ENCODE measurements at places on chromosomes 1 and 21. TPM values are rescaled to one million over a fixed set of nuclear protein-coding genes. Genes with fewer than 3 reads are reported as not detected.
A peak's percentile ranks its signal among the peaks of the same experiment; 100 is the strongest.

DNA sequence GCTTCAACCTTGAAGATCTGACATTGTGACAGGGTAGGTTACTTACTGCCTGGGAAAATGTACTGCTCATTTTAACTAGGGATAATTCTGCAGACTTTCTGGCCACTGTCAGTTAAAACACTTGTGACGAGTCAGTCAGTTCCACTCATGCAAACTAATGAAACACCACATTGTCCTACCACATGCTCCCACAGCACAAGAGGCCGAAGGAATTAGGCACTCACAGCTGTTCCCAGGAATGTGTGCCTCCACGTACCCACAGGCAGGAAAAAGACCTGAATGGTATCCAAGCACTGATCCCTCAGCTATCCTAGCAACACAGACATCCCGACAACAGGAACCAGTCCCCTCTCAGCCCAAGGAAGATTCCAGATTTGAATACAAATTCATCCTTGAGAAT lies 12.3 kb downstream of the BCAR3 start:
- no peak overlapping the region for H3K27ac ChIP-seq
- no peaks in the 10 kb centered on the region for H3K36me3 ChIP-seq
- peaks cover 50% of the 10 kb centered on the region for H3K4me1 ChIP-seq
- H3K4me3 ChIP-seq = no peak overlapping the region

DNA sequence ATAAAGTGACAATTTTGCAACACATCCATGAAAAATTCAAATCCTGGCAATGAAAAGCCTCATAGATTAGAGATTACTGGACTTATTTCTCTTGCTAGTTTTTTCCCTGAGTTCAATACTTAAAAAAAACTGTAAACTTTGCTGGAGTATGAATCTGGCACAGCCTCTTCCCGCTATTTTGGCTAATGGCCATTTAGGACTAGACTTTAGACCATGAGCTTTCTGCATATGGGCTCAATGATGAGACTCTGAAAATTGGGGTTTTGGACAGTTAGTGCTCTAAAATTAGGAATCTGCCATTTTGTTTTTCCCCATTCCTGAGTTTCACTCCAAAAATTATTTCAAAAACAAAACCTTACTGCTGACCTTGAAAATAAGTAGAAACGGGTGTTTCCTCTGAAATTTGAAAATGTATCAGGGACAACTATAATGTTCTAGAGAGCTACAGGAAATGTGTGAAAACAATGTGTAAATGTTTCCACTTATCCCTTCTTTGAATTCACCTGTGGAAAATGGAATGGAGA lies 137.5 kb downstream of the HMCN1 start:
- no peaks in the 10 kb centered on the region for H3K27me3 ChIP-seq
- no peak for DNase-seq
- peaks cover 24% of the 10 kb centered on the region for H3K4me1 ChIP-seq
- peaks cover 33% of the 10 kb centered on the region for H3K36me3 ChIP-seq
- H3K27ac ChIP-seq = no peak overlapping the region

GRCh38 chr1:173440430-173440829 lies 36.7 kb upstream of the PRDX6 start:
- peaks cover 2% of the 10 kb centered on the region for H3K36me3 ChIP-seq
- peaks cover 6% of the 10 kb centered on the region for H3K4me1 ChIP-seq
- no peak overlapping the region for H3K27ac ChIP-seq
- no peak overlapping the region for H3K4me3 ChIP-seq

DNA sequence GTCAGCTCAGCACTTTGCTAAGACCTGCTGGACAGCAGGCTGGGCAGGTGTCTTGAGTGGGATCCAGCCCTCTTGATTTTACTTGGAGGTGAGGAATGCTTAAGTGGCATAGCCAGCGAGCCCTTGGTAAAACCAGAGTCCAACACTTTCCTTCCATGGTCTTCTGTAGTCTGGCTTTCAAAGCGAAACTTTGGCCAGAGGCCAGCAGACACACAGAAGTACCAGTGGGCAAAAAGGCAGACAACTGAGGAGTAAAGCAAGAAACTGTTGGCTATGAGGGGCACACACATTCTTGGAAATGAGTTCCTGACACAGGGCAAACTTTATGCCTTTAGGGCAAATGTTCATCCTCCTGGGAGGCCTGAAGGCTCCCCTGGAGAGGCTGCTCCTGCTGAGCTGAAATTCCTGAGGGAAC lies 281.0 kb upstream of the POU3F1 start:
- no peak overlapping the region for H3K27ac ChIP-seq
- DNase-seq = peak; percentile 78
- H3K4me3 ChIP-seq = no peak overlapping the region
- H3K4me1 ChIP-seq = peaks cover 10% of the 10 kb centered on the region

The PRDM15 gene
- 11.4 TPM for total RNA-seq

Measured in osteocyte (in vitro differentiated cells).